ENCODE measurements at places on chromosomes 3 and 15. TPM values are rescaled to one million over a fixed set of nuclear protein-coding genes. Genes with fewer than 3 reads are reported as not detected.
A peak's percentile ranks its signal among the peaks of the same experiment; 100 is the strongest.

HDDC3 gene
- 34.1 TPM for polyA plus RNA-seq

GLDN gene
- polyA plus RNA-seq = not detected

CLDN16 gene
- polyA plus RNA-seq = not detected

PLSCR4 gene
- polyA plus RNA-seq = not detected

P2RY1 gene
- not detected for polyA plus RNA-seq

GRCh38 chr15:64755427-64755940 lies 19.9 kb downstream of the RBPMS2 start:
- no peak overlapping the region for H3K4me3 ChIP-seq
- no peak overlapping the region for H3K27ac ChIP-seq
- H3K4me1 ChIP-seq = no peaks in the 10 kb centered on the region
- H3K27me3 ChIP-seq = no peaks in the 10 kb centered on the region
- no peak for DNase-seq

DNA sequence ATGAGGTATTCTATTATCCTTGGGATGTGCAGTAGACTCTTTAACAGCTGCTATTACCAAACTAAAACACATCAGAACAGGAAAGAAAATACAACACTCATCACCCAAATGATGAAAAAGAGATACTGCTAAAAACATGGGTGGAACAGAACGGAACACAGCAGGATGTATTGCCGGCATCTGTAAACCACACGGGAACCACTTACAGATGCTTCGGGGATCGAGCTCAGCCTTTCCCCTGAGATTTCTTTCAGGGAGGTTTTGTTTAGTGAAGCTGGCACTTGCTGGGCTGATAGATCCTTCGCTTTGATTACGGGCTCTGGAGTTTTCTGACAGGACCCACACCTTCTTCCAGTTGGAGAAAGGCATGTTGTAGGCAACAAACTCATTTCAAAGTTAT lies 182.3 kb upstream of the FAM3D start:
- DNase-seq = no peak
- no peak overlapping the region for H3K4me3 ChIP-seq
- H3K36me3 ChIP-seq = no peaks in the 10 kb centered on the region
- H3K4me1 ChIP-seq = no peaks in the 10 kb centered on the region
- H3K27ac ChIP-seq = no peak overlapping the region
- no peaks in the 10 kb centered on the region for H3K27me3 ChIP-seq

DNA sequence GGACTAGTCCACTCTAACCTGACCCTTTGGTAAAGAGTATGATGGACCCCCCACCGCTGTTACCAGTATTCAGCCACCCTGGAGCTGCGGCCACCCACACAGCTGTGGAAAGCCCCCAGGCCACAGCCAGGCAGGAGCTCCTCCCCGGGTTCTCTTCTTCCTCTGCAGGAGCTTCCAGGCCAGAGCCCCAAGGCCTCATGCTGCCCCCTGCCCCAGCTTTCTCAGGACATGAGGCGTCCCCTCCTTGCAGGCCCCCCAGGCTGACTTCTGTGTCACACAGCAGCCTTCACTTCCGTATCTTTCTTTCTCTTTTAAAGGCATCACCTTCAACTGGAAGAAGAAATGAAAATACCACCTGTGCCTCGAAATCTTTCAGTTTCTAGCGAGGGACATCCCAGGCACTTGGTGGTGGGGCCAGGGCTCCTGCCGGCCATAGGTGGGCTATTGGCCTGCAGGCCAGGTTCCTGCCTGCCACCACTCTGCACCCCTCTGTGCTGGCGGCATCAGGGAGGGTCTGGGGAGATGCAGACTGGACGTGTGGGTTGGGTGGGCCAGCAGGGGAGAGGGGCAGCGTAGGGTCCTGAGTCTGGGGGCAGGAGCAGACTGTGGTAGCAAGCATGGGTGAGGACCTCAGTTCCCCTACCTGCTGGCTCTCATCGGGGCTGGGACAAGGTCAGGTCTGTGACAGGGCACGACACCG lies 19.9 kb downstream of the KLF13 start:
- no peak for DNase-seq
- H3K4me3 ChIP-seq = peak overlapping the region; percentile 94
- peaks cover 100% of the 10 kb centered on the region for H3K4me1 ChIP-seq

- H3K27me3 ChIP-seq = no peaks in the 10 kb centered on the region
- no peak overlapping the region for H3K27ac ChIP-seq
- peaks cover 4% of the 10 kb centered on the region for H3K4me1 ChIP-seq
- DNase-seq = no peak
- H3K36me3 ChIP-seq = peaks cover 11% of the 10 kb centered on the region
These were observed 40.2 kb upstream of the C15orf61 start for GRCh38 chr15:67480741-67481140.

GRCh38 chr3:177144922-177145321 lies 52.4 kb downstream of the TBL1XR1 start:
- H3K27ac ChIP-seq = peak overlapping the region; percentile 86
- peak overlapping the region; percentile 77 for H3K4me3 ChIP-seq
- peaks cover 11% of the 10 kb centered on the region for H3K4me1 ChIP-seq

GRCh38 chr3:69087030-69087791 lies 2.5 kb downstream of the ARL6IP5 start:
- no peaks in the 10 kb centered on the region for H3K27me3 ChIP-seq
- H3K4me1 ChIP-seq = peaks cover 68% of the 10 kb centered on the region
- peak overlapping the region; percentile 80 for H3K27ac ChIP-seq

DNA sequence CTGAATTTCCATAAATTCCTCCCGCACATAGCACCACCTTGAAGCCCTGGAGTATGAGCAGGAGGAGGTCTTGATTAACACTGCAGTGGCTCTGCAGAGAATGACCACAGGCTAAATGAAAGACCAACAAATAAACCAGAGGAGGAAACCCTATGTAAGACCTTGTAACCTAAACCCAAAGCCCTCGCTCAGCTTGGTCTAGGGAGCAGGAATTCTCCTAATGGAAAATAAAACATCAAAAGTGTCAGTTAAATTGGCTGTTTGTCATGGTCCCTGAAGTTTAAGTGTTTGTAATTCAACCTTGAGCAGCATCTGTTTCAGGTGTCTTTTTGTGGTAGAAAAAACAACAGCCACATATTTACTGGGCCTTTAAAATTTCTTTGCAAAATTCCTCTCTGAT lies 9.2 kb upstream of the UBE2Q2 start:
- H3K4me3 ChIP-seq = no peak overlapping the region
- H3K36me3 ChIP-seq = no peaks in the 10 kb centered on the region
- peaks cover under 1% of the 10 kb centered on the region for H3K27me3 ChIP-seq
- no peak for DNase-seq
- no peaks in the 10 kb centered on the region for H3K4me1 ChIP-seq

DNA sequence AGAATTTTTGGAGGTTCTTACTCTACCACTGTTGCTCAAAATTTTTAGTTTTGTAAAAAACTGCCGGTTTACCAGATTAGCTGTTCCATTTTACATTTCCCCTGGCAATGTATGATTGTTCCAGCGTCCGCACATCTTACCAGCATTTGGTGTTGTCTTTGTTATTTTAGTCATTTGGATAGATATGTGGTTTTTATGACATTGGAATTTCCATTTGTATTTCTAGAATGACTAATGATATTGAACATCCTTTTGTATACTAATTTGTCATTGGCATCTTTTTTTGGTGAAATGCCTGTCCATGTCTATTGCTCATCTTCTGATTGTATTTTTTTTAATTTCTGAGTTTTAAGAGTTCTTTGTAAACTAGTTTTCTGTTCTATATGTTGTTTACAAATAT lies 28.5 kb downstream of the LRRC28 start:
- H3K4me3 ChIP-seq = no peak overlapping the region
- H3K27ac ChIP-seq = no peak overlapping the region

- H3K4me1 ChIP-seq = no peaks in the 10 kb centered on the region
- no peaks in the 10 kb centered on the region for H3K36me3 ChIP-seq
- no peak for DNase-seq
- H3K4me3 ChIP-seq = no peak overlapping the region
- peaks cover 45% of the 10 kb centered on the region for H3K27me3 ChIP-seq
These were observed 65.4 kb upstream of the PFN2 start for GRCh38 chr3:150035910-150036612.

DNA sequence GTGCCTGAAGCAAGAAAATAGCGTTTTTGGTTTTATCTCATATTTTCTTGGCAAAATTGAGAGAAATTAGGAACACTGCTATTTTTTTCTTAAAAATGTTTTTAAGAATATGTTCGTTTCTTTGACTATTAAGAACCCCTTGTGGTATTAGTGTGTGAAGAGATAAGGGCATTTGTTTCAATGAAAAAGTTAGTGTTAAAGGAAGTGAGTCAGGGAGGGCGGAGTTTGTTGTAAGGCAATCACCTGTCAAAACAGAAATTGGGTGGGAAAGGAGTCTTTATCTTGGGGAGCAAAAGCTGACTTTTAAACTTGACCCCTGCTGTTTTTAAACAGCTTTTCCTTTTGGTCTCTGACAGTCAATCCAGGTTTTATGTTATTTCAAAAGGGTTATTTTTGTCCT lies 4.2 kb downstream of the RAP2B start:
- no peak for DNase-seq
- H3K36me3 ChIP-seq = no peaks in the 10 kb centered on the region

DNA sequence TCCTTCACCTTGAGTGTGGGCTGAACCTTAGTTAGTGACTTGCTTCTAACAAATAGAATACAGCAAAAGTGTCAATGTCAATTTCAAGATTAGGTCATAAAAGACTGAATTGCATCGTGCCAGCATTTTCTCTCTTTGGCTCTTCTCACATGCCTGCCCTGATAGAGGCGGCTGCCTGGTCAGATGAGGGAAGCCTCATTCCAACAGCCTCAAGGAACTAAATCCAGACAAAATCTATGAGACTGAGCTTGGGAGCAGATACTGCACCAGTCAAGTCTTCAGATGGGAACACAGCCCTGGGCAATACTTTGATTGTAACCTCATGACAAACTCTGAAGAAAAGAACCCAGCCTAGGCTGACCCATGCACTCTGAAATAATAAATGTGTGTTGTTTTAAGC lies 63.5 kb upstream of the MFGE8 start:
- H3K27ac ChIP-seq = no peak overlapping the region
- no peak overlapping the region for H3K4me3 ChIP-seq
- no peaks in the 10 kb centered on the region for H3K36me3 ChIP-seq

DNA sequence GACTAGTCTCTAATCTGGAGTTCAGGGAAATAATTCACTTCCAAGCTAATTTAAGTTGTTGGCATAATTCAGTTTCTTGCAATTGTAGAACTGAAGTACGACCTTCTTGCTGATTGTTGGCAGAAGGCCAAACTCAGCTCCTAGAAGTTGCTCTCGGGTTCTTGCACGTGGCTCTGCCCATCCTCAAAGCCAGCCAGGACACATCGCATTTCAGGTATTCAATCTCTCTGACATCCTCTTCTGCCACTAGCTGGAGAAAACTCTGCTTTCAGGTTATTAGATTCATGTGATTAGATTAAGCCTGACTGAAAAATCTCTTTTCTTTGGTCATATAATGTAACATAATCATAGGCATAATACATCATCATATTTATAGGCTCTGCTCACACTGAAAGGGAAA lies 362.0 kb downstream of the ZPLD1 start:
- H3K27me3 ChIP-seq = no peaks in the 10 kb centered on the region
- H3K4me1 ChIP-seq = no peaks in the 10 kb centered on the region
- DNase-seq = no peak
- no peaks in the 10 kb centered on the region for H3K36me3 ChIP-seq

- no peak overlapping the region for H3K4me3 ChIP-seq
- peaks cover 2% of the 10 kb centered on the region for H3K4me1 ChIP-seq
- peaks cover 5% of the 10 kb centered on the region for H3K27me3 ChIP-seq
- DNase-seq = no peak
- no peaks in the 10 kb centered on the region for H3K36me3 ChIP-seq
- H3K27ac ChIP-seq = no peak overlapping the region
These were observed 106.5 kb upstream of the GALNT15 start for GRCh38 chr3:16067837-16068471.

GRCh38 chr15:68210821-68211655 lies 5.9 kb upstream of the CALML4 start:
- H3K27me3 ChIP-seq = no peaks in the 10 kb centered on the region
- peaks cover 10% of the 10 kb centered on the region for H3K4me1 ChIP-seq
- H3K27ac ChIP-seq = no peak overlapping the region
- H3K4me3 ChIP-seq = no peak overlapping the region
- no peak for DNase-seq

GRCh38 chr3:122975924-122976293 lies 51.7 kb downstream of the SEMA5B start:
- no peak for DNase-seq
- H3K27ac ChIP-seq = no peak overlapping the region
- H3K4me3 ChIP-seq = no peak overlapping the region
- peaks cover 23% of the 10 kb centered on the region for H3K4me1 ChIP-seq
- no peaks in the 10 kb centered on the region for H3K36me3 ChIP-seq
